Bronchial epithelial cell (primary cell): ENCODE measurements at places on chromosomes 6 and 20.
A peak's percentile ranks its signal among the peaks of the same experiment; 100 is the strongest.

GRCh38 chr6:36399970-36400369 lies 12.5 kb upstream of the ETV7 start:
- DNase-seq, result no peak

- DNase-seq, result no peak
Observed at GRCh38 chr6:155388591-155388990, 67.0 kb downstream of the NOX3 start.

DNA sequence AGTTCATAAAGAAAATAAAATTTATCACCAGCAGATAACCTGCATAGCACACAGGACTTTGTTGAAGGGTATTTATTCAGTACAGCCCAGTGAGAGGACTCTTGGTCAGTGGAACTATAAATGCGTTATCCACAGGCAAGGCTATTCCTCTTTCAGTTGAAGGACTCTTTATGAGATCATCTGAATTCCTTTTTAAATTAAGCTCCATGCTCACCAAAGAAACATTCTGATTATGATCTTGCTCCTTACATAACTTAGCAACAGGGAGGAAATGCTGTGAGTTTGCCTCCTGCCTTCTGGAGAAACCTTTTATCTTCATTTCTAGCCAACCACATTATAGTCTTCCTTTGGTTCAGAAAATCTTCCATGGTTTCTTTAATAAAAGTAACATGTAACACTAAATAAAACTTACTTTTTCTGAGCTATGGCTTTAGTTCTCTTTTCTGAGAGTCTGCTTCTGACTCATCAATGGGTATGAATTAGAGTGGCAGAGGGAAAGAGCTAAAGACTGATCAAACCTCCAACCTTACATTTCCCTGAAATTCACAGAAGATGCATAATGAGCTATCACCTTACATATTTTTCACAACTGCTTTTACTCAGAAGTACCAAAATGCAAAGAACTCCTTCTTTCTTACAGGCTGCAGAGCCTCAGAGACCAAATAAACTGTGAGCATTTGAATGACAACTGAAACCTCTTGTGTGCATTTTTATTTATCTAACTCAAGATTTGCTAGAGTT lies 267.2 kb downstream of the ADGRG6 start:
- peak; percentile 43 for DNase-seq

- DNase-seq, result no peak
Observed at GRCh38 chr6:7273709-7274108, 39.3 kb downstream of the SSR1 start.

DNA sequence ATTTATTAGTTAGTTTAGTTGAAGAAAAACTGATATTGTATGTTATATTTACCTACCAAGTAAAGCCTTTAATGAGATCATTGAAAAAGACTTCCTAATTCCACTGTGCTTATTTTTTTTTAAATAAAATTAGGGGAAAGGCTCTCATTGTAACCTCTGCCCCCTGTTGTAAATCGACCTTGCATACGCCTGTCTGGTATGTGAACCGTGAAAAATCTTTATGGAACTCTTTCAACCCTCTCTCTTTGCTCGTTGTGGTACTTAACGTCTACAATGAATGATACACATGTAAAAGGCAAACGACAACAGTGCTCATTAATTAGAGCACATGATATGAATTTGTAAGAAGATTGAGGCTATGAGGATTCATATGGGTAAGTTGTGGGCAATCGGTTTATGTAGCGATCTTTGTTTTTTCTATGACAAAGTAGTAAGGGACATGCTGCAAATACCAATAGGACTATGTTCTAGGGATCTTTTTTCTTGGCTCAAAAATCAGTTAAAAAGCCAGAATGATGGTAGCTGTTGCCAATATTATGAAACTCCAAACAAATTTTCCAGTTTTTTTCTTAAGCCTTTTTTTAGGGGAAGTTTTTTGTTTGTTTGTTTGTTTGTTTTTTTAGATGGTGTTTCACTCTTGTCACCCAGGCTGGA lies 119.0 kb upstream of the MCHR2 start:
- no peak for DNase-seq

DNA sequence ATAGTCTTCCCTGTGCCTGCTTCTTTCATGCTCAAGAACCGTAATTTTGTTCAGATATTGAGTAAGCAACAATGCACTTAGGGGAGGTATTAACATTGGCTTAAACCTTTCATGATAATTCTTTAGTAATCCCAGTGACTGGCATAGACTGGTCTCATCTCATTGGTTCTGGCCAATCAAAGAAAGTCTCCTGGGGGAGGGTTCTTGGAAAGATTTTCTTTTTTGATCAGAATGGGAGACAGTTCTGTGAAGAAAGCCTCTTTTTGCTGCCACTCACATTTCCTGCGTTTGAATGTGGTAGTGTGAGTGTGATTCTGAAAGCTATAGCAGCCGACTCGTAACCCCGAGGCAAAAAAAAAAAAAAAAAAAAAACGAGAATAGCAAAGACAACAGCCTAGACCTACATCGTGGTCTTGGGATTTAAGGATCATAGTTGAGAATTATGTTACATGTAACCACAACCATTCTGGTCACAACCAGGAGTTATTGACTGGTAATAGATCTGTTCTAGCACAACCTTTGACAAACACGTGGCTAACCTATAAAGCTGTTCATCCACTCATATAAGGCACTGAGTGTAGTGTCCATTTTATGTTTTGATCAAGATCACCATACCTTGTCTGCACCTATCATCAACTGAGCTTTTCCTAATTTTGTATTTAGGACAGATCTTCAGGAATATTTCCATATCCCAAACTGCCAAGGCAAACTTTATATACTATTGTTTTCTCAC lies 15.1 kb upstream of the TMEM217 start:
- DNase-seq, result no peak

DNA sequence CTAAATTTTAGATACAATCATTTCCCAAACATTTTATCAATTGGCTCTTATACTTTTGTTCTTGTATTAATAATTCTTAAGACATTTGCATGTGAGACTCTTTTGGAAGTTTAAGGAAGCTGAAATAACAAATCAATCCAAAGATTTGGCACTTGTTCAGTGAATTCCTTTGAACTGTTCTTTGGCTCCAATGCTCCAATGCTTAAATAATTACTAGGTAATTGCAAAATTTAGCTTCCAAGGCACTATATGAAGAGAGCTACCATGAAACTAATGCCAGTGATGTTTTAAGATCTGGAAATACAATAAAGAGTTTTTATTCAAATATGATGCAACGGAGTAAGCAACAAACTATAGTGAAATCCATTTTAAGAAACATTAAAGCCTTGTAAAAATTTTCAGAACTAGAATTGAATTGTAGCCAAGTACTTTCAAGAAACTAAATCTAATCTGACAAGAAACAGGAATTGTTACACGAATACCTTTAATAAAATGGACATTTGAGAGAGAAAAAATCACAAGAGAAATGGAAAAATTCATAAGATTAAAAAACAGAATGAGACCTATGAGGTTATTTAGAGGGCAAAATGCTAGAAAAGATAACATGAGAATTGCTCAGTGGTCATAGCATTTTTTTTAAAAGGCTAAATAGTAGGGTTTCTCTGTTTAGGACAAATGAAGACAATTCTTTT lies 43.6 kb upstream of the SMLR1 start:
- DNase-seq, result no peak

DNA sequence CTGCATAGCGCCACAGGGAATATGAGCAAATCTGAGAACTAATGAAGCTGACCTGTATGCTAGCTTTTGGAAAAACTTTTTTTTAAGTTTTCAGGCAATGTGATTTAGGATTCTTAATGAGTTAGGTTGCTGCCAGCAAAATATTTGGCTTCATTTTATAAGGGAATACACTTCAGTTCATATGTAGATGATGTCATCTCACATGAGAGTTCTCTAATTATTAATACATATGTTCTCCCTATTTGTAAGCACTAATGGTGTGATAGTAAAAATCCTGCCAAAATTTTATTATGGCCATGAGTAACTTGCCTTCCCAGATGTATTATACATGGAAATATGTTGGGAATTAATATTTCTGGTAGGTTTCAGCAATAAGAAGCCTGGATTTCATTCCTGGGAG lies 573.8 kb downstream of the EPM2A start:
- DNase-seq, result no peak

GRCh38 chr6:6405997-6406714 lies 85.7 kb upstream of the F13A1 start:
- DNase-seq, result no peak

GRCh38 chr20:63626424-63627128 lies at the start of gene GMEB2:
Gene GMEB2, minus strand, starts transcription at chr20:63627101. Its CDS starts 7,704 bp downstream, at chr20:63619397.
- peak; percentile 7 for DNase-seq

GRCh38 chr6:77707603-77708002 lies 54.8 kb downstream of the MEI4 start:
- DNase-seq, result no peak
